ENCODE measurements at places on chromosomes 2 and 18.

- DNase-seq = no peak
Measured at GRCh38 chr2:76464310-76464709, 753.6 kb upstream of the GCFC2 start.

- DNase-seq = no peak
Measured at GRCh38 chr2:167966937-167967913, 280.2 kb downstream of the STK39 start.

DNA sequence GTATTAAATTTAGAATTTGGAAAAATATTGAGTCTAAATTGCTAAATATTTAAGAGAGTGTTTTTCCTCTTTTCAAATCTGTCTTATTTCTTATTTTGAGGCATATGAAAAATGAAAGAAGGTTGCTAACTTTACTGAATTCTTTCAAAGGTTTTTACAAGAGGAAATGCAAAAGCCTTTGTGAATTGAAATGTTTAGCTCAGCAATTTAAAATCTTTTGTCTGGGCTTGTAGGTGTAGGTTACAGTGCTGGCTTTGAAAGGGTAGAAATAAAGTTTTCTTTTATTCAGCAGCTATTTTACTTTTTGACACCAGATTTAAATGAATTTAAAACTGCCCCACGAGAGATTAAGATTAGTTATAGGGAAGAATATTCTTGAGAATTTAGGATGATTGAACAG is 192.0 kb downstream of the CDH7 start:
- DNase-seq = no peak

- peak; percentile 68 for DNase-seq
Measured at GRCh38 chr2:219308142-219309101, 779 bp downstream of the PTPRN start.

DNA sequence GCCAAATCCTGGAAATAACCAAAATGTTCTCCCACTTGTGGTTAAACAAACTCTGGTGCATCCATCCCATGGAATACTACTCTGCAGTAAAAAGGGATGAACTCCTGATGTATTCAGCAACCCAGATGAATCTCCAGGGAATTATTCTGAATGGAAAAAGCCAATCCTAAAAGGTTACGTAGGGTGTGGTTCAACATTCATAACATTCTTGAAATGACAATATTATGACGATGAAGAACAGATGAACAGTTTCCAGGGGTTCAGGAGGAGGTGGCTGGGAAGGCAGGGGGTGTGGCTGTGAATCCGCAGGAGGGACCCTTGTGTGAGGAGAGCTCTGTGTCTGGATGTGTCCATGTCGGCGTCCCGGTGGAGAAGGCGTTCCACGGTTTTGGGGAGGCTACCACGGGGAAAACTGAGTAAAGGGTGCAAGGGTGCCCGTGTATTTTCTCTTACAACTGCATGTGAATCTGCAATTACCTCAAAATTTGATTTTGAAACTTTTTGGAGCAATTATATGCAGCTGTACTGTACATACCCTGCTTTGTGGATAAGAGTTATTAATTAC is 47.3 kb downstream of the KCNG2 start:
- no peak for DNase-seq

DNA sequence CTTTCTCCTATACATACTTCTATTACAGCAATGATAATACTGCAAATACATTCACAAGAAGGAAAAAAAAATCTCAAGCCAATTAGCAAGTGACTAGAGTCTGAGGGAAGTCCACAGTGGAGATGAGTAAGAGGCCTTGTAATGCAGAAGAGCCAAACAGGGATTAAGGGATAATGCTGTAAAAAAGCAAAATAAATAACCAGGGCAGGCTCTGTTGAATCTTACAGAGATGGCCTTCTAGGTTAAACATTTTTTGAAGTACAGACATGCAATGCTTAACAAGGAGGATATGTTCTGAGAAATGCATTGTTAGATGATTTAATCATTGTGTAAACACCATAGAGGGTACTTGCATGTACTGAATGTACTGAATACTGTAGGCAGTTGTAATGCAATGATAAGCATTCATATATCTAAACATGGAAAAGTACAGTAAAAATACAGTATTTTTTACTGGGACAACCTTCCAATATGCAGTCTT is 122.1 kb upstream of the RMDN2 start:
- DNase-seq = no peak

- no peak for DNase-seq
Measured at GRCh38 chr2:219327719-219328118, 4.8 kb downstream of the RESP18 start.

GRCh38 chr2:8767324-8767723 is 70.1 kb downstream of the KIDINS220 start:
- DNase-seq = no peak

- DNase-seq = peak; percentile 91
Measured at GRCh38 chr2:105775809-105776559, 31.3 kb downstream of the NCK2 start.

GRCh38 chr18:25517881-25518715 is 166.1 kb upstream of the ZNF521 start:
- no peak for DNase-seq

DNA sequence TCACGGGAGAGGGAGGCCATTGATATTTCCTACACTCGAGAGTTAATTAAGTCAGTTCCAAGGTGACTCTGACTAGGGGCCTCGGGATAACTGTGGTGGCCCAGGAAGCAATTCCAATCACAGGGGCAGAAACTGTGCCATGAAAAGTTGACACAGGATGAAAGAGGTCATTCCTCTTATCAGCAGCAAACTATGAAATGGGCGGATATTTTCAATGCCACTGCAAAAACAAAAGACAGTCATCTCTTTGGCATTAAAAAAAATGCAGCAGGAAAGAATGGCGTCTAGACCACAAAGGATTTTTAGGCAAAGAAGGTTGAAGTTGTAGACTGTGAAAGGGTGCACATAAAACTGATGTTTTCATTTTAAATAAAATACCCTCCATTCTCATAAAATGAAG is 50.0 kb downstream of the TGIF1 start:
- DNase-seq = no peak

DNA sequence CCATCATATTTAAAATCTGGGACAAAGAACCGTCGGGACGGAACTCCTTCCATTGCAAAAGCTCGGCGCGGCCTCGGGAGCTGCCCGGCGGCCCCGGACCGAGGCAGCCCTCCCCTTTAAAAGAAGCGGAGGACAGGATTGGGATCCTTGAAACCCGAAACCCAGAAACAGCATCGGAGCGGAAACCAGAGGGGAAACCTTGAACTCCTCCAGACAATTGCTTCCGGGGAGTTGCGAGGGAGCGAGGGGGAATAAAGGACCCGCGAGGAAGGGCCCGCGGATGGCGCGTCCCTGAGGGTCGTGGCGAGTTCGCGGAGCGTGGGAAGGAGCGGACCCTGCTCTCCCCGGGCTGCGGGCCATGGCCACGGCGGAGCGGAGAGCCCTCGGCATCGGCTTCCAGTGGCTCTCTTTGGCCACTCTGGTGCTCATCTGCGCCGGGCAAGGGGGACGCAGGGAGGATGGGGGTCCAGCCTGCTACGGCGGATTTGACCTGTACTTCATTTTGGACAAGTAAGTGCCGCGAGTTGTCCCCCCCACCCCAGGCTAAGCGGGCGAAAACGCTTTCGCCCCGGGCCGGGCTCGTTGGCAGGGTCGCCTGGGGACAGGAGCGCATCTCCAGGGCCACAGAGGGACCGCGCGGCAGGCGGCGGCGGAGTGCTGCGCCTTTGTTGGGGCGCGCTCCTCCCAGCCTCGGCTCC is at the start of gene ANTXR1:
TSS of gene ANTXR1 (plus strand) at position 38 of the 698 bp plus-strand sequence. CDS start at position 359, 321 bp downstream.
- DNase-seq = peak; percentile 42

DNA sequence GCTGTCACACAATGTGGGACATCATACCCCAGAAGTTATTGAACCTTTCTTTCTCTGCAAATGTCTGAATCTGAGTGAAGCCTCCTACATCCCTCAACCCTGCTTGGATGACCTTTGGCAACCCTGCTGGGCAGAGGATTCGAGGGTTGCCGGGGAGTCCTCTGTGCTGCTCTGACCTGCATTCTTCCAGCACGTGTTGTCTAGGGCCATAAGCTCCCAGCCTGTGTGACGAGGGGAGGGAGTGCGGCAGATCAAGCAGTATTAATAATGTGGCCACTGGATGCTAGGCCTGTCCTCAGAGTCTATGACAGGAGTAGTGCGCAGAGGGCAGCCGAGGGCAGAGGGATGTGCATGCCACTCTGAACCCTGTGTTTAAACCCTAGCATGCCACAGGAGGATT is 58.8 kb downstream of the RPL37A start:
- no peak for DNase-seq

GRCh38 chr2:125516496-125517109 is 1139.4 kb upstream of the GYPC start:
- DNase-seq = no peak

DNA sequence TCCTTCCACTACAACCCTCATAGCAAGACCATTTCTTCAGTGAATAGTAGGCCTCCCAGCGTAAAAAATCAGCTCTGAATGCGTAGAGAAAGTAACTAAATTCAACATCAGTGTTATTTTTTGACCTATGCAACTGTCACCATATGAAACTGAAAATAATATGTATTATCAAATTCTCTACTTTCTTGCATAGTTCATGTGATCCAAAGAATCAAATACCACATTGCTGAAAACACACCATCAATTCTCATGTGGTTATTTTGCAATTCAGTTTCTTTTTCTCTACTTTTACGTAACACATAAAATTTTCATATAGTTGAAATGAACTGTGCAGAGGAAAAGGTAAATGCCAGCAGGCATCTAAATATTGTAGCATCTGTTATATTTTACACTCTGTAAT is 208.5 kb upstream of the SPOPL start:
- DNase-seq = no peak

DNA sequence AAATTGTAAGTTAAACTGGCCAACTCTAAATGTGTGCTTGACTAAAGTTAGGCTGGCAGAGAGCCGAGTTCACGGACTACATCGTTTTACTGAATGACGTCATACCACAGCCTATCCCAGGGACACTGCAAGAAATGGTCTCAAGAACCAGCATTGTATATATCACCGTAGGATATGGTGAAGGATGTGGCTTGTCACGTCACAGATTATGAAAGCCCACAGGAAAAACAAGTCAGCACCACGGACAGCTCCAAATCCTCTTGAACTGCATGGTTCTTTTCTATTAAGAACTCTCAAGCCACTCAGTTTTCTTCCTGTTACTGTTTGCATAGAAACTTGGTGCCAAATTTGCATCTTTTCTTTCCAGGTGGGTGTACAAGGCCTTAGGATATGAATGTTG is 85.1 kb upstream of the ACAA2 start:
- DNase-seq = peak; percentile 31

GRCh38 chr2:179424571-179424970 is 159.9 kb upstream of the SESTD1 start:
- DNase-seq = no peak

GRCh38 chr2:236117861-236118269 is 50.3 kb downstream of the GBX2 start:
- DNase-seq = no peak

DNA sequence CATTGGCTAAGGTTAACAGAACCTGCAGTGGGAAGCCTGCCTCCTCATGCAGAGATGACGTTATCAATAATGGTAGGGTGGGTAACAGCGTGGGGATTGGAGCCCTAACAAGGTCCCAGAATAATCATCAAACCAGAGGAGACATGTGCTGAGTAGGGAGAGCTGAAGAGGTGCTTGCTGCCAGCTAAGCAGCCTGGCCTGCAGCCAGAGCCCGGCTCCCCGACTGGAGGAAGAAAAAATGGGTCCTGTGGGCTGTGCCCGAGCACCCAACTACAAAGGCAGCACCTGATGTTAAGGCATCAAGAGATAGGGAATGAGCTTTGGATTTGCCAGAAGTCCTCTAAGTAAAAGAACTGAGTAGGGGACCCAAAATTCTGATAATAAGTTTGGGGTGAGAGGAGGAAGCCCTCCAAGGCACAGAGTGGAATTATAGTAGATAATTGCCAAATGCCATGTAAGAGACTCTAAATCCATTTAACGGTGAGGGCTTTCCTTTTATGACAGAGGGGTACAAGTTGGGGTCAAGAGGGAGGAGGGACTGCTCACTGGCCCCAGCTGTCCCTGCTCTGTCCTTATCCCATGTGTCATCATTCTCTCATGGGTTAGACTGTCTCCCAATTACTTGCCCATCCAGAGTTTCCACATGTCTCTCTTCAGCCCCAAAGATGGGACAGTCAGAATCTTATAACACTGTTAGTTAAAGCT is 156.1 kb downstream of the ANTXR1 start:
- no peak for DNase-seq

DNA sequence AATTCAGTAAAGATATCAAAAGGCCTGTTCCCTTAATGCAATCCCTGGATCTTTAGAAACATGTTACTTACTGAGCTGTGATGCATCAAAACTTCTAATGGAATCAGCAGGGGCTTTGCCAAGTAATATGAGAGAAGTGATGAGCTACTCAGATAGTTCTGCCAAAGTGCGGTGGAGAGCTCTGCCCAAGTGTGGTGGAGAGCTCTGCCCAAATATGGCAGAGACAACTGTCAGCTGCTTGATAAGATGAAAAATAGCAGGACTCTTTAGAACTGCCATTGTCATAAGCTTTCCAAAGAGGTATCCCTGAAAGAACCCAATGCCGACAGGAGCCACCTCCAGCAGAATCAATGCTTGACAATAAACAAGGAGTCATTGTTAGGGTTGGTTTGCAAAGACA is 167.9 kb upstream of the SLC39A10 start:
- DNase-seq = no peak
